ENCODE measurements at places on chromosomes 2 and 18. TPM values are rescaled to one million over a fixed set of nuclear protein-coding genes. Genes with fewer than 3 reads are reported as not detected.

DNA sequence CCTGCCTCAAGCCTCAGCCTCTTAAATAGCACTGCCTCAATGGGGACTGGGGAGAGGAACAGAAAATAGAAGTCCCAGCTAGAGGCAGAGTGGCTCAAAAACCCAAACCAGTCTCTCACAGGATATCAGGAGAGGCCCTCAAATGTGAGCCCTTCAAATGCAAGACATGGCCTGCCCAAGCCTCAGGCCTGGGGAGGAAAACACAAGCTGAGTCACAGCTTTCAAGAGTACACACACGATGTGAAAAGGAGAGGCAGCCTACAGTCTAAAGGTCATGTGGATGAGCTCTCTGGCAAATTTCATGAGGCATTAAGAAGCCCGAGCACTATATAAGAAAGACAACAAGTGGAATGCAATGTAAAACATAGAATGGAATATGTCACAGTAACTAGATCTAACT lies 316.6 kb upstream of the MEX3C start:
- no peaks in the 10 kb centered on the region for H3K36me3 ChIP-seq
- H3K4me3 ChIP-seq: no peak overlapping the region
- H3K4me1 ChIP-seq: no peaks in the 10 kb centered on the region
- no peak for DNase-seq
- no peak overlapping the region for H3K27ac ChIP-seq
- no peaks in the 10 kb centered on the region for H3K27me3 ChIP-seq

Gene GPR155
- 21.7 TPM for total RNA-seq

Gene RAB17
- 7.1 TPM for total RNA-seq

Gene DUSP19
- total RNA-seq: 2.7 TPM

All from suprapubic skin (tissue), 4 donors.